ENCODE measurements at places on chromosomes 6 and 20.

DNA sequence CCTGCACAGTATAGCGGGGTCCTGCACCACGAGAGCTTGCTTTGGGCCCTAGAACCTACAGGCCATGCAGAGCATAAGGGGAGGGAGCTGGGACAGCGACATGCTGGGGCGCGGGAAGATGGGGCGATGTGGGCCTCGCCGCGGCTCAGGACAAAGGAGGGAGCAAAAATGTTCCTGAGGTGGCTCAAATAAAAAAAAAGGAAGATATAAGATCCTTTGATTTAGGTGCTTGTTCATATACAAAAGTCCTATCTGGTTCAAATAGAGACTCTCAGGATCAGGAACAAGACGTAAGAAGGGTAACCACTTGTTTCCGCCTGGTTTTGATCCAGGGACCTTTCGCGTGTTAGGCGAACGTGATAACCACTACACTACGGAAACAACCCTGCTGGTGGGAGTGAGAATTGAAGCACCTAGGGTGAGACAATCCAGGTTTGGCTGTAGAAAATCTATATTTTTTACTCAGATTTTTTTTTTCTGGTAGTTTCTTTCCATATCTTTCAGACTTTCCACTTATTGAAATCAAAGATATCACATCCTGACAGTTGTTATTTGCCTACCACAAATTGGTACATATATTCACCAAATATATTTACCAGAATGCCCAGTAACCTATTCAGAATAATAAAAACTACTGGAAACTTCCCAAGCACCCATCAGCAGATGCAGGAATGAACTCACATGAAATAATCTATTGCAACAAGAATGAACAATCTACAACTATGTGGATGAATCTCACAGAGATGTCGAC lies 177.9 kb upstream of the ZNF184 start:
- no peak for DNase-seq

- DNase-seq = no peak
Observed at GRCh38 chr6:27334141-27334540, 22.1 kb upstream of the POM121L2 start.

DNA sequence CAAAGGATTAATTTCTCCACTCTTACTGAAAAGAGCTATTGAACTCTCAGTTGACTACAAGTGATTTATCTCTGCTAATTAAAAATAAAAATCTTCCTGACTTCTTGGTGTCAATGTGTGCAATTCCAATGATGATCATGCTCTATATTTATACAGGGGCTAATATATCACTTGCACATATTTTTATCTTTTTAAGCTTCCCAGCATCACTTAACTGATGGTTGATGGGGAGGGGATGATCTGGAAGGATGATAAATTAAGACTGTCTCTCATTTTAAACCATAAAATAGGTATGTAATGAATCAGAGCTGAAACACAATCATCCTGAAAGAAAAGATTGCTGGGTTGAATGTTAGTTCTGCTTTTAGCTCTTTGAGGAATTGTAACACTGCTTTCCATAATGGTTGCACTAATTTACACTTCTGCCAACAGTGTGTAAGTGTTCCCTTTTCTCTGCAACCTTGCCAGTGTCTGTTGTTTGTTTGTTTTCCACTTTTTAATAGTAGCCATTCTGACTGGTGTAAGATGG lies 169.6 kb upstream of the ECI2 start:
- DNase-seq = no peak

GRCh38 chr6:127383988-127384387 lies 40.6 kb upstream of the ECHDC1 start:
- DNase-seq = no peak

- DNase-seq = no peak
Observed at GRCh38 chr6:89554106-89554505, 84.4 kb downstream of the LYRM2 start.

DNA sequence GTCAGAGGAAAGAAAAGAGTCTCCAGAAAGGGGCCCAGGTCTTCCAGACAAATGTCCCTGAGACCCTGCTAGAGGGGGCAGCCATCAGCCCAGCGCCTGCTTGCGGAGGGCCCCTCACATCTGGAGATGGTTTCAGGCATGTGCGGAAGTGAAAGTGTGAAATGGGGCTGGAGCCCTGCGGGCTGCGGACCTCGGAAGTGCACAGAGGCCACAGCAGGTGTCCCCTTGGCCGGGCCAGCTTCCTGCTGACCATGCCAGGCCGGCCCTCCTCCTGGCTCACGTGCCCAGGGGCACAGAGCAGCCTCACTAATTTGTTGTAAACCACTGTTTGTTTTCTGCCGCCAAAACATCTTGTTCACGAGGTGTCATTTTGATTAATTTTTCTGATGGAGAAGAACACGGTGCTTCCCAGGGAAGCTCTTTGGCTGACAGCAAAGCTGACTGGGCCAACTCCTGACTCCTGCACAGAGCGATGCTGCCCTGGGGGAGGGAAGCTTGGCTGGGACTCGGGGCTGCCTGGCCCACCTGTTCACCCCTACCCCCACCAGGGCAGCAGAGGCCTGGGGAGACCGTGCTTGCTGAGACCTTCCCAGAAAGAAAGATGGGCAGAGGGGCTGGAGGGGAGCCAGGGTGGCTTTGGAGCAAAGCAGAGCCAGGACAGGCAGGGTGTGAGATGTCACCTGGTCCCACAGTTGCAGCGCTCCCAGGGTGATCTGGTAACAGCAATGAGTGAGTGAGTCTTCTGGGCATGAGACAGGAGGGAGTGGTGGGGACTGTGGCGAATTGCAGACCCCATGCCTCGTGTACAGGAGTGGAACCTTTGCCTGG lies 54.2 kb downstream of the BCAS4 start:
- DNase-seq = no peak

- no peak for DNase-seq
Observed at GRCh38 chr6:129969064-129969463, 49.3 kb upstream of the L3MBTL3 start.

GRCh38 chr20:39535301-39535700 lies 573.2 kb downstream of the DHX35 start:
- DNase-seq = no peak

- no peak for DNase-seq
Observed at GRCh38 chr6:18412644-18413043, 25.5 kb downstream of the RNF144B start.

- DNase-seq = no peak
Observed at GRCh38 chr6:81708113-81708699, 44.3 kb downstream of the TENT5A start.

DNA sequence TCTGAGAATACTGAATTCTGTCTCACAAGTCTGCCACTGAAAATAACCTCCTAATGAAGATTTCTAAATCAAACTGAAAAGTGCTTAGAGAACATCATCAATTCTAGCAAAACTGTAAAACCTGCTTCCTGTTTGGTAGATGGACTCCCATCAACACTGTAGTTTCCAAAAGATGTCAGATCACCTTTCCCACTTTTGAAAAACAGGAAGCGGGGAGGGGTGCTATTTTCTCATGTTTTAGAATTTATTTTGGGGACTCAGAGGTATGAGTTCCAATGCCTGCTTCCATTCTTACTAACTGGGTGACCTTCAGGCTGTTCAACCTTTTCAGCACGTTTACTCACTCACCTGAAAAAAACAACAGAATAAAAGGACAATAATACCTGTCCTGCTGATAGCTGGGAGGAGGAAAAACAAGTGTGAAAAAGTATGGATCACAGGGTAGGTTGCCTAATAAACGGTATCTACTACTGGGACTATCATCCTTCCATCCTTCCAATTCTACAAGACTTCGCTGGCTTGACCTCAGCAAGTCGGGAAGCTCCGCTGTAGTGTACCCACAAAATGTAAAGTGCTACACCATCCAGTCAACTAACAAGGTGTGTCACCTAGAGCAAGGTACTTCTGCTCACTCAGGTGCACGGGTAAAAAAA lies 1.1 kb downstream of the ATP5F1E start:
- no peak for DNase-seq

GRCh38 chr6:22827760-22828159 lies 258.4 kb downstream of the HDGFL1 start:
- no peak for DNase-seq

DNA sequence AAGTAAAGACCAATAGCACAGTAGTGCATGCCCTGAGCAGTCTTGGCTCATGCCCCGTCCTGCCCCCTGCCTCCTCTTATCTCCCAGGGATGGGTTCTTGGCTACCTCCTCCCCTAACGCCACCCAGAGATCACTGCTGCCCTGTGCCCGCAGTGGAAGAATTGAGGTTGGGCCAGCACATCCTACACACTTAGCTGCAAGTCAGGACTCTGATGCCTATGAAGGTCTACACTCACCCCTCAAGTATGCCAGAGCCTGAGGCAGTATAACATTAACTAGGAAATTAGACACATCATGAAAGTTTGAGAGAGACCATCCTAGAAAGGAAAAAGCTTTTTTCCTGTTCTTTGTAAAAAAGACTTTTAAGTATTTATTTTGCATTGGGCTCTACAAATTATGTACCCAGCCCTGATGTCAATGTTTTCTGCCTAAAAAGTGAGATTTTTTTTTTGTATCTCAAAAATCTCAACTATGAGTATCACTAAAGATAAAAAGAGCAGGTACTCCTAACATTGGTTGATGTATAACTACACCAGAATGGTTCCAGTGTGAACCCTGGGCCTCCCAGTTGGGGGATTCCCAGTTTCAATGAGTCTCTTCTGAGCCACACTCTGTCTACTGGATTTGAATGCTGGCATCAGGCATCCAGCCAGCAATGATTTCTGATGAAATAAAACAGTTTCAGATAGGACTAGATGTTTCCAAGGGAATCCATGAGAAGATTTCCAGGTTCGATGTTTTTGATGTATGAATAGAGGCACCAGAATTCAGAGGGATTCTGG lies 115.4 kb downstream of the ISM1 start:
- no peak for DNase-seq

GRCh38 chr20:3995067-3995748 lies 20.1 kb downstream of the RNF24 start:
- DNase-seq = no peak

GRCh38 chr20:17403461-17403860 lies 127.7 kb downstream of the BFSP1 start:
- no peak for DNase-seq

GRCh38 chr20:53124803-53125202 lies 152.6 kb downstream of the TSHZ2 start:
- DNase-seq = no peak

- no peak for DNase-seq
Observed at GRCh38 chr20:59828125-59829053, 105.0 kb downstream of the SYCP2 start.

DNA sequence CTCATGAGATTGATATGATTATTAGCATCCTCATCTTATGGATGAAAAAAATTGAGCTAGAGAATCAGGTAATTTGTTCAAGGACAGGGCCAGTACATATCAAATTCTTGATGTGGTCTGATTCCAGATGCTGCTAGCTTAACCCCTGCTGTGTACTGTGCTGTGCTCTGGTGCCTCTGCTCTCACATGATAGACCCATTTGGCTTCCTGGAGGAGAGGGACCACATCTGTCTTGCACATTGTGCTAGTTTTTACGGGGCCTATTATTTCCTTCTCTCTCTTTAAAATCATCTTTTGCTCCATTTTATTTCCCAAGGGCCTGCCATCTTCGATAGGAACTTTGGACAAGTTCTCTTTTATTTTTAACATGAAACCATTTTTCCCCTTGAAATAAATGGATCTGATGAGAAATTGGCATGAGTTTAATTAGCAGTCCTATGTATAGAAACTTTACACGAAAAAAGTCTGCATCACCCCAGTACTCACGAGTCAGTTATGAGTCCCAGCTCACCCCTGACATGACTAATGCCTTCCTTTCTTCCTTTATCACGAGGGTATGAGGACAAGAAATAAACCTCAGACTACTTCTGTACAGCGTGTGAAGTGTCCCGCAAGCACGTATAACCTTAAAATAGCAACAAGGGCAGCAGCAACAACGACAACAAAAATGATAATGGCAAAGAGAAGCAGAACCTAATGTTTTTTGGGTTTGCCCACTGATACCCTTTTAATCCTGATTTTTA lies 26.5 kb downstream of the CD109 start:
- DNase-seq = no peak

GRCh38 chr6:40419377-40419776 lies 167.8 kb downstream of the LRFN2 start:
- no peak for DNase-seq

DNA sequence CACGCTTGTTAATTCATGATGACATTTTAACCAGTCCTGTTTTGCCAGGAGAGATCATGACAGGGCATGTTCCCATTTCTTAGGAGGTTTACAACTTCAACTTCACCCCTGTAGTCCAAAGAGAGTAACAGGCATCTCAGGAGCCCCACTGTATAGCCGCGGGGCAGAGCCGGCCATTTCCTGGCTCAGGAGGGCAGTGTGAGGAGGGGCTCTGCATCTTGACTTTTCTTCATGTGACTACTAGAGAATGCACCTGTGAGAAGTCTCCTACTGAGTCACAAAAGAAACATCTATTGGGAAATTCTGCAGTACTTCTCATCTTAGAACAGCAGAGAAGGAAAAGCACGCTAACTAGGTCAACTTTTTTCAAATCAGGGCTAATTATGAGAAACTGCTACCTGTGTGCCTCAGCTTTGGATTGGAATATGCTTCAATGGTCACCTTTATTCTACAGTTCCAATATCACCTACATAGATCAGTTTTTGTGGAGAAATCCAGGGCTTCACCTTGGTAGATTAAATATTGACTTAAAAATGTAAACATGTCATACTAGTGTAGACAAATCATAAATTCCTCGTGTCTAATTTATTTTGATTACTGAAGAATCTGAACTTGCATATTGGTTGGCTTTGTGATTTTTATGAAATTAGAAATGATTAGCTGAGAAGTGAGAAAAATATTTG lies 28.6 kb upstream of the SIM1 start:
- DNase-seq = no peak

GRCh38 chr6:163320804-163321203 lies 93.7 kb upstream of the QKI start:
- DNase-seq = no peak

- DNase-seq = no peak
Observed at GRCh38 chr6:8175046-8175777, 72.9 kb upstream of the EEF1E1 start.

GRCh38 chr6:109767961-109768360 lies 76.9 kb downstream of the FIG4 start:
- DNase-seq = no peak

GRCh38 chr20:12287575-12287974 lies 369.9 kb downstream of the BTBD3 start:
- no peak for DNase-seq

DNA sequence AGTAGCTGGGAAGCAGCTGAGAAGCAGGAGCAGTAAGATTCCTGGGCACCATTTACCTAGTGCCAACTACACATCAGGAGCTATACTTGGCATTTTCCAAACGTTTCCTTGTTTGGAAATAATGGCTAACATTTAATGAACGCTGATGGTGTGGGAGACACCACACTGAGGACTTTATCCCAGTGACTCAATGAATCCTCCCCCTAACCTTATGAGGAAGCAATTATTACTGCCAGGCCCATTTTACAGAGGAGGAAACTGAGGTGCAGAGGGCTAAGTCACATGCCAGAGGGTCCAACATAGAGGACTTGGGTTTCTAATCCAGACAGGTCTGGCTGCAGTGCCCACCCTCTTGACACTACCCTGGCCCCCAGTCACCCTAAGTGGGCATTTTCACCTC lies 6.1 kb downstream of the PTGIS start:
- no peak for DNase-seq

- DNase-seq = no peak
Observed at GRCh38 chr6:10362300-10362699, 52.6 kb downstream of the TFAP2A start.

All from stimulated activated CD4-positive, alpha-beta T cell treated with anti-CD3 and anti-CD28 coated beads, TNF-alpha, amount 100 ng/mL, for 1 hour (primary cell).